Activated T-cell treated with anti-CD3 and anti-CD28 coated beads for 1 hour (primary cell): ENCODE measurements at places on chromosomes 13 and 19.
A peak's percentile ranks its signal among the peaks of the same experiment; 100 is the strongest.

GRCh38 chr13:104057861-104058260 is 991.6 kb upstream of the SLC10A2 start:
- no peak for DNase-seq

- DNase-seq = no peak
These were observed 21.9 kb downstream of the FBXO17 start for GRCh38 chr19:38953677-38954076.

GRCh38 chr19:16386619-16387240 is 62.1 kb downstream of the KLF2 start:
- DNase-seq = peak; percentile 44

DNA sequence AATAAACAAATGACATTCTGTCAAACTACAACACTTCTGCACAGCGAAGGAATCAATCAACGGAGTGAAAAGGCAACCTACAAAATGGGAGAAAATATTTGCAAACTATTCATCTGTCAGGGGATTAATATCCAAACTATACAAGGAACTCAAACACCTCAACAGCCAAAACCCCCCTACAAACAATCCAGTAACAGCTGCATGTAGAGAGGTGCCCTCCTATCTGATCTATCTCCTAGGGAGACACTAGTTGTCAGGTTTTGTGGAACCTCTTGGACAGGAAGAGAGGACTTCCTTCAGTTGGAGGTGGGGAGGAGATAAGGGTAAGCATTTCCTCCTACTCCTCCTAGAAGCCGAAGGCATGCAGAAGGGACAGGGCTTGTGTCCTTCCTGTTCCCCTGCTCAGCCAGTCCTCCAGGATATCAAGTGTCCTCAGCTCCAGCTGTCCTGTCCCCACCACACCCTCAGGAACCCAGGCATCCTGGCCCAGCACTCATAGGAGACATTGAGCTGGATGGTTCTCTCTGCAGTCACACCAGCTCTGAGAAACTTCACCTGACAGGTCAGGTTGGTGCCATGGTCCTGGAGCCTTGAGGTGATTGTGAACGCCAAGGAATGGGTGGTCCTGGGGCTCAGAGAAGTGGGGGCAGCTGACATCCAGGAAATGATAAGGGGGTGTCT is 9.8 kb upstream of the SIGLEC8 start:
- DNase-seq = no peak

DNA sequence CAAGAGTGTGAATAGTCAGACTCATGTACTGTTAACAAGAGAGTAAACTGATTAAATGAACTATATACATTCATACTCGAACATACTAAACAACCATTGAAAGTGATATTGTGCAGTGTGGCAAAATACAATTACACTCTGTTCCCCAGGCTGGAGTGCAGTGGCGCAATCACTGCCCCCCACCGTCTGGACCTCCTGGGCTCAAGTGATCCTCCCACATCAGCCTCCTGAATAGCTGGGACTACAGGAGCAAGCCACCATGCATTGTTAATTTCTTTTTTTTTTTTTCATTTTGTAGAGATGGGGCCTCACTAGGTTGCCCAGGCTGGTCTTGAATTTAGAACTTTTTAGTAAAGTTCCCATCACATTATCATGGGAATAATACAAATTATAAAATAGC is 77.3 kb upstream of the LSM14A start:
- DNase-seq = no peak

- no peak for DNase-seq
These were observed 75.6 kb downstream of the SPRY2 start for GRCh38 chr13:80265348-80265747.

DNA sequence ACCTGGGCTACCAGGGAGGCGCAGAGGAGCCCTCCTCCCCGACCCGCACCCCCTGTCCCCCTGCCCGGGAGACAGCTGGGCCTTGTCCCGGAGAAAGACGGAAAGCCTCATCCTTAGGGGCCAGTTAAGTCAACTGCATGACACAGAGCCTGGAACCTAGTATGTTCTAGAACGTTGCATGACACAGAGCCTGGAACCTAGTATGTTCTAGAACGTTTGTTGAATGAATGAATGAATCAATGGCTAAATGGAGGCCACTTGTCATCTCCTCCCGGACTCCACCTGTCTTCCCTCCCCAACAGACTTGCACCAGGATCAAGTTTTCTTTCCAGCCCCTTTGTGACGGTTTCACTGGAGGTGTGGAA is 706 bp downstream of the SERP2 start:
- DNase-seq = no peak

DNA sequence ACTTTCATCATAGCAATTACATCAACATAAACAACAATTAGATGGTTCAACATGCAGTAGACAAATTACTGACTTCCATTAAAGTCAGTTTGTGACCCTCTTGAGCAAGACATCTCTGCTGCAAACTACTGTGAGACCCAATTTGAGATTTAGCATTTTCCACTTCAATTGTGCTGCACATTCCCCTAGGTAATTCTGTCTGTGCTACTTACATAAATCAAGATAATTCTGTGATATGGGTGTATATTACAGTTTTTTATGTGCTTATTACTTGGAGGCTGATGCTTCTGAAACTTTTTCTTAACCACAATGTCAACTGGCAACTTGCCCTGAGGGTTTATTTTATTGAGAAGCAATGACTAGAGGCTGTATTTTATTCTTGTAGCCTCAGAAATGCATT is 1714.4 kb downstream of the OLFM4 start:
- DNase-seq = no peak

- no peak for DNase-seq
These were observed 230.0 kb downstream of the MYO16 start for GRCh38 chr13:108859197-108860012.

DNA sequence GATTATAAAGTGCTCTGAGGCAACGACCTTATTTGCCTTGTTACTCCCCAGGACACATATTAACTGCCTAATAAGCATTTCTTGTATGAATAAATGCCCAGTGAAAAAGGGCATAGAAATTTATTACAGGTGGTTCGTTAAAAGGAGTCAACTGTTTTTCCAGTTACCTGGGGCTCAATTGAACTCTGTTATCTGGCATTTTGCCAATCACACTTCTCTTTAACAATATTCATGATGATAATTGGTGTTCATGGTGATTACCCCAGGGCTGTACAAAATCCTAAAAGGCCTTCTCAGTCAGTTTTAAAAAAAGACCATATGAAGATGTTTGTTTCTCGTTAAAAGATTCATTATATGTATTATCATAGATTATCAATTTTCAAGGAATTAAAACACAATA is 57.1 kb downstream of the KL start:
- DNase-seq = no peak

DNA sequence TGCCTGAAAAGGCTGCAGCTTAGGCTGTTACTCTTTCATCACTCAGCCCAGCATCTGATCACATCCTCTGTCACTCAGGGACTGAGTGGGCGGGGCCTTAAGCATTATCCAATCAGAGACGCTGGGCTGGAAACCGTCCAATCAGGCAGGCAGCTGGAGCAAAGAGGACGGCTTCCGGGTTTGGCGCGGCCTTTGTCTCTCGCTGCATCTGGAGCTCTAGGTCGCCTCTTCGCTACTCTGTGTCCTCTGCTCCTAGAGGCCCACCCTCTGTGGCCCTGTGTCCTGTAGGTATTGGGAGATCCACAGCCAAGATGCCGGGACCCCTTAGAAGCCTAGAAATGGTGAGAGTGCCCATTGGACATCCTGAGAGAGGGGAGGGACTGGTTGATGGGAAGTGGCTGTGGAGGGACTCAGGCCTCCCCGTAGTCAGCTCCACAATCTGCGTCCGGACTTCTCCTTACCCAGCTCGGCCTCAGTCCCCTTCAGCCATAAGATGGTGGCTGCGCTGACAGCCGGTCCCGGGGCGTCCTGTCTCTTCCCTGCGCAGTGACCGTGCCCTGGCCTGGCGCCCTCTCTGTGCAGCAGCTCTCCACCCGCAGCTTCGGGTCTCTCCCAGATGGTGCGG is at the start of gene ZNF486:
Gene ZNF486 (plus strand): TSS at position 195 of the 625 bp plus-strand sequence. CDS start 117 bp downstream, at position 312.
- DNase-seq = peak; percentile 82

- no peak for DNase-seq
These were observed 875.0 kb downstream of the SLITRK1 start for GRCh38 chr13:83007226-83007625.
